Endothelial cell of umbilical vein (primary cell): ENCODE measurements at places on chromosomes 3 and 15. TPM values are rescaled to one million over a fixed set of nuclear protein-coding genes. Genes with fewer than 3 reads are reported as not detected.

The CPLX3 gene
- not detected in 2 replicates for polyA plus RNA-seq

- peak; percentile 82 for DNase-seq
- H3K27ac ChIP-seq = peak overlapping the region; percentile 10
- H3K36me3 ChIP-seq = no peaks in the 10 kb centered on the region
- no peaks in the 10 kb centered on the region for H3K27me3 ChIP-seq
- peaks cover 30% of the 10 kb centered on the region for H3K4me1 ChIP-seq
Measured at GRCh38 chr15:99507504-99508310, 58.1 kb upstream of the MEF2A start.

The SST gene
- polyA plus RNA-seq = not detected in 2 replicates

The HEG1 gene
- 40.9 and 50.1 TPM in 2 replicates for polyA plus RNA-seq

DNA sequence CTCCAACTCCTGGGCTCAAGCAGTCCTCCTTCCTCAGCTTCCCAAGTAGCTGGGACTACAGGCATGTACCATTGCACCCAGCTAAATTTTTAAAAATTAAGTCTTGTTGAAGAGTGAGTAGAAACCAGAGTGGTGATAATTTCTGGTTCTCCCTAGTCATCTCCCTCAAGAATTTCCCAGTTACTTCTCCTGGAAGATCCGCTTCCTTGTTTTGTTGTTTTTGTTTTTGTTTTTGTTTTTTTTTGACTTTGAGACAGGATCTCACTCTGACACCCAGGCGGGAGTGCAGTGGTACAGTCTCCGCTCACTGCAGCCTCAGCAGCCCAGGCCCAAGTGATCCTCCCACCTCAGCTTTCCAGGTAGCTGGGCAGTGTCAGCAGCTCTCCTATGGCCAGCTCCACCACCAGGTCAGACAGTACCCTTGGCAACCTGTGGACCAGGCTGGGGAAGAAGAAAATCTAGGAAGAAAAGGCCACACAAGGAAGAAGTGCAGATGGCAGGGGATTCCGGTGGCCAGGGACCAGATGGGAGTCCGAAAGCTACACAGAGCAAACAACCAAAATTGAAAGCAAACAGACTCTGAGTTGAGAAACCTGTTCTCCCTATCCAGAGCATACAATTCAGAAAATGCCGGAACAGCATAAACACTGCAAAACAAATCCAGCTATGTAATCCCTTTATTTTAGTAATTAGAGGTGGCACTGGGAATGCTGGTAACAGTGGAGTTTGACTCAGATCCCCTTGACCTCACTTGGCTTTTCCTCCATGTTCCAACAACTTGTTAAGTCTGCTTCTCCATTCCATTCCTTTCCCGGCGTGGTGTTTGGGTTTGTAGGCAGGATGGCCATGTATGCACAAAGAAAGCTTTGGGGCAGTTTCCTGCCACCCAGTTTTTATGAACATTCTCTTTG is 266.6 kb upstream of the CTDSPL start:
- no peaks in the 10 kb centered on the region for H3K36me3 ChIP-seq
- no peaks in the 10 kb centered on the region for H3K4me1 ChIP-seq
- H3K27ac ChIP-seq = no peak overlapping the region
- H3K27me3 ChIP-seq = no peaks in the 10 kb centered on the region
- no peak for DNase-seq

- no peak overlapping the region for H3K4me3 ChIP-seq
- no peaks in the 10 kb centered on the region for H3K36me3 ChIP-seq
- H3K27me3 ChIP-seq = no peaks in the 10 kb centered on the region
- DNase-seq = no peak
- no peaks in the 10 kb centered on the region for H3K4me1 ChIP-seq
Measured at GRCh38 chr3:19363071-19363470, 214.8 kb downstream of the KCNH8 start.

GRCh38 chr15:61869656-61870055 is 190.6 kb downstream of the VPS13C start:
- H3K36me3 ChIP-seq = no peaks in the 10 kb centered on the region
- DNase-seq = no peak
- H3K27me3 ChIP-seq = no peaks in the 10 kb centered on the region
- H3K4me1 ChIP-seq = no peaks in the 10 kb centered on the region
- H3K4me3 ChIP-seq = no peak overlapping the region
- no peak overlapping the region for H3K27ac ChIP-seq

- DNase-seq = no peak
- no peaks in the 10 kb centered on the region for H3K4me1 ChIP-seq
- H3K4me3 ChIP-seq = no peak overlapping the region
- H3K36me3 ChIP-seq = no peaks in the 10 kb centered on the region
- H3K27me3 ChIP-seq = no peaks in the 10 kb centered on the region
- no peak overlapping the region for H3K27ac ChIP-seq
Measured at GRCh38 chr3:52341123-52341522, 25.0 kb downstream of the DNAH1 start.
